ENCODE measurements at places on chromosomes 3 and 15.

DNA sequence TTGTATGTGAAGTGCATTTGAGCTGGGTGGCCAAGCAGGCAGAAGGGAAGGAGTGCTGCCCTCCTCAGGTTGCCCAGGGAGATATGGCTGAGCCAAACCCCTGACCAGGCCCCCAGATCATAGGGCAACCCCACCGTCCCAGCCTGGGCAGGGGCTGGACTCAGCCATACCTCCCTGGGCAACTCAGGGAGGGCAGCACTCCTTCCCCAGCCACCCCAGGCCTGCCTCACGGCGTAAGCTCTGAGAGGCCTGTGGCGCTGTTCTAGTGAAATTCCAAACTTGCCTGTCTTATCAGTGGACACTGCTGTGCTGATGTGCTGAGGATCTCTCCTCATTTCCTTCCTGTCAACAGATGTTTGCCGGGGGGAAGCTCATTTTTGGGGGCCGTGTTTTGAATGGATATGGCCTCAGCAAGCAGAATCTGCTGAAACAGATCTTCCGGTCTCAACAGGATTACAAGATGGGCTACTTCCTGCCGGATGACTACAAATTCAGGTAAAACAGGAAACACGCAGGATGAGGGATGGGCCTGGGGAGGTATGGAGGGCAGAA is 57.6 kb upstream of the FGD5 start:
- DNase-seq, result no peak

GRCh38 chr3:23574822-23575315 is 230.9 kb upstream of the UBE2E1 start:
- no peak for DNase-seq

DNA sequence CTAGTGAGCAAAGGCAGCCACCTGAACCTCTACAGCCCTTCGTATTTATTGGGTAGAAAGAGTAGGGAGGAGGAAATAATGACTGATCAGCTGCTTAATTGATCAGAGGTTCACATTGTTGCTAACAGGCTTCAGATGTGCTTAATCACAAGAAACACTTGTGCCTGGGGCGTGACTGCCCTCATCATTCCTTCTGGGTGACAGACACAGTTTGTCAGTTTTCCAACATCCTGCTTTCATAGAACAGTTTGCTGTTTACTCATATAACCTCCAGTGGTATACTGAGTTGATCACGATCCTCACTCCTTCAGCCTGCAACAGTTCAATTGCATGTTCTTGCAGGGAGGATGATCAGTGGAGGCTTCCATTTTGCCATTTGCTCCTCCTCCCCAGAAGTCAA is 13.6 kb upstream of the CASR start:
- DNase-seq, result no peak

DNA sequence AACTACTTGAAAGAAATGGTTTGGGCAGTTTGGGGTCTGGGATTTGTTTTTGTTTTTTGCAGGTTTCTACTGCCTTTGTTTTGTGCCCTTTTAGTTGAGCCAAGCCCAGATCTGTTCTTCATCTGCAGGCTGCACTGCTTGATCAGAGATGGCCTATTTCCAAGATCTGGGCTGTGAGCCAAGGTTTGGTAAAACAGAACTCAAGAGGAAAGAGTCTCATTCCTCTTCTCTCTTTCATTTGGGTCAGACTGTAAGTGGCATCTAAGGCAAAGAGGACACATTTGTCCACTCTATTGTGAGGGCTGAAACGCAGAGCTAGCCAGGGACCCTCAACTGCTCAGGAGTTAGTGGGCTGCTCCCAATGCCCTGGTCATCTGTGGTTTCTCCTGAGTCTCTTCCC is 104.4 kb upstream of the UBE3A start:
- no peak for DNase-seq

DNA sequence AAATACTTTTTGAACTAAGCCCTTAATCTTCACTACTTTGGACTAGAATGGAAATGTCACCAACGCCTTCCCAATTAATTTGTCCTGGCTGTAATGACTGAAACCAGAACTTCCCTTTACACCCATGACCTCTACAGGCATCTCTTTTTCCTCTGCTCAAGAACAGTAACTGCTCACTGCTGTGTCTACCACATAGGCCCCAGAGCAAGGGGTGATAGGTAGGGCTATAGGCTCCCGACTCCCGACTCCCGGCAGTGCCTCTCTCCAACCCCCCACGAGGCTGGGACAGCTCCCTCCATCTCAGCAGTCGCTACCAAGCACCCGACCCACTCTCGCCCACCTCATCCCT is 384 bp upstream of the LEKR1 start:
- DNase-seq, result no peak

- DNase-seq, result no peak
Measured at GRCh38 chr3:21585216-21585740, 165.7 kb downstream of the ZNF385D start.

DNA sequence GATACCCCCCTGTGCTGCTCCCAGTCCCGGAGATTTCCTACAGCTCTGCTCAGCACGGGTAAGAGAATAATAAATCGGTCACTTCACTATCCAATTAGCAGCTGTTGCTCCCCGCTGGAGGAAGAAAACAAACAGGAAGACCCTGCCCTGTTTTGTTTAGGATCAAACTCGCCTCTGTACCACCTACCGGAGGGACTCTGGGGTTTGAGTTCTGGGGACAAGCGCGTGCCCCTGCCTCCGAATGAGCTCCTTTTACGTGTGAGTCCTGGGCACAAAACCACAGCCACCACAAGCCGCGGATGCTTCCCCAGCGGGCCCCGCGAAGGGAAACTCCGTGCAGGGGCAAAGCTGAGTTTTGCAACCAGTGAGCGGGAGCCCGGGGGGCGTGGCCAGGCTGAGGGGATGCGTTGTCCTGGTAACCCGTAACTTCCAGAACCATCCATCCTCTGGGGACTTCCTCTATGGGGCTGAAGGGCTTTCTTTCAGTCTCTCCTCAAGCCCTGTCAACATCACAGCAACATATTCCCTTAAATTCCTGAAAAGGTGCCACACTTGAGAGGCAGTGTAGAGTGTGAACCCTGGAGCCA is 315.7 kb upstream of the PROK2 start:
- peak; percentile 29 for DNase-seq

GRCh38 chr15:75420698-75421097 is 30.8 kb downstream of the SIN3A start:
- no peak for DNase-seq

DNA sequence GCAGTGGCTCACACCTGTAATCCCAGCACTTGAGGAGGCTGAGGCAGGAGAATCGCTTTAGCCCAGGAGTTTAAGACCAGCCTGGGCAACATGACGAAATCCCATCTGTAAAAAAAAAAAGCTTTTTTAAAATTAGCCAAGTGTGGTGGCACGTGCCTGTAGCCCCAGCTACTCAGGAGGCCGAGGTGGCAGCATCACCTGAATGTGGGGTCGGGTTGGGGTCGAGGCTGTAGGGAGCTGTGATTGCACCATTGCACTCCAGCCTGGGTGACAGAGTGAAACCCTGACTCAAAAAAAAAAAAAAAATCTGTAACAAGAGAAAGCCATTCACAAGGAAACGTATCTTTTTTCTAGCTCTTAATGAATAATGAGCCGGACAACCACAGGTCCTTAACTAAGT is 74.7 kb upstream of the DLG1 start:
- DNase-seq, result no peak

GRCh38 chr15:58381697-58382096 is 50.1 kb upstream of the LIPC start:
- no peak for DNase-seq

DNA sequence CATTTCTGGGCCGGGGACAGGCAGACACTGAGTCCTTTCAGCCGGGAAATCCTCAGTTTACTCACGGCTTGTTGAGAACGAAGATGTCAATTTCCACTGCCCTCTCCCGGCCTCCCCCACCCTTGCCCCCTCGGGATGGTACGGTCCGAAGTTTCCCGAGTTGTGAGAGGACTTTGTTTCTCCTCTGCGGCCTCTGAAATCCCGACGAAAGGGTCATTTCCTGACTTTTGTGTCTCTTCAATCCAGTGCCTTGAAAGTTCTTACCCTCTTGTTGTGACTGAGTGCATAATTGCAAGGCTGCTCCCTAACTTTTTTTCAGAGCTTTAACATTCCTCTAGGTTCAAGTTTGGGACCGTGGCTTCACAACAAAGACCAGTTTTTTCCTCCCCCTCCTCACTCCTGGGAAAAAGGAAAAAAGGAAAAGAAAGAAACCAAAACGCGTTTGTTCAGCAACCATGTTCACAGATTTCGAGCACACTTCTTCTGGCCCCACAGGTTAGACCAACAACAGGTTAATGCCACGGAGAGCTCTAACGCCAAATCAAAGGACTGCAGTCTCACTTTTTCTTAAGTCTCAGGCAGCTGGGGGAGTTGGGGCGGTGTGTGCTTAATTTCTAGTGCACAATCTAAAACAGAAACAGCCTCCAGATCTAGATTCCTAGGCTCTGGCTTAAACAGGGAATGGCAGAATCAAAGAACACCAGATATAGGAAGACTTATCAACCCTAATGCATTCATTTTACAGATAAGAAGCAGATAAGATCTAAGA is 138.9 kb downstream of the TMCO5A start:
- no peak for DNase-seq

GRCh38 chr3:186821429-186822387 is 15.4 kb upstream of the RFC4 start:
- no peak for DNase-seq

DNA sequence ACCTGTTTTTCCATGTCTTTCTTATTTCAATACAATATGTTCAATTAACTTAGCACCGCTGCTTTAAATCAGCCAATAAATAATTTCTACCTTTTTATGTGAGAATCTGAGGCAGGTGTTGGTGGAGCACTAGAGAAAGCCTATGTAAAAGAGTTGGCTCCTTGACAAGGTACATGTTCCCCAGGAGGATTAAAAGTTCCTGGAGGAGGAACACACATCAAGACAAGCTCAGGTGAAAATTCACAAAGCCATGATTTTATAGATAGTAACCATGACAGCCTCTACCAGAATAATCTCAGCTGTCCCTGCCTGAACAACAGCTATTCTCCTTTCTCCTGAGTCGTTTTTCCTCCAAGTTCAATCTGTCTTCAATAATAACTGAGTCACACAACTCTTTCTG is 3.4 kb upstream of the ZBED2 start:
- no peak for DNase-seq

- DNase-seq, result no peak
Measured at GRCh38 chr15:84839714-84840113, 22.6 kb downstream of the ALPK3 start.

- no peak for DNase-seq
Measured at GRCh38 chr3:56404884-56405283, 63.4 kb downstream of the ERC2 start.

DNA sequence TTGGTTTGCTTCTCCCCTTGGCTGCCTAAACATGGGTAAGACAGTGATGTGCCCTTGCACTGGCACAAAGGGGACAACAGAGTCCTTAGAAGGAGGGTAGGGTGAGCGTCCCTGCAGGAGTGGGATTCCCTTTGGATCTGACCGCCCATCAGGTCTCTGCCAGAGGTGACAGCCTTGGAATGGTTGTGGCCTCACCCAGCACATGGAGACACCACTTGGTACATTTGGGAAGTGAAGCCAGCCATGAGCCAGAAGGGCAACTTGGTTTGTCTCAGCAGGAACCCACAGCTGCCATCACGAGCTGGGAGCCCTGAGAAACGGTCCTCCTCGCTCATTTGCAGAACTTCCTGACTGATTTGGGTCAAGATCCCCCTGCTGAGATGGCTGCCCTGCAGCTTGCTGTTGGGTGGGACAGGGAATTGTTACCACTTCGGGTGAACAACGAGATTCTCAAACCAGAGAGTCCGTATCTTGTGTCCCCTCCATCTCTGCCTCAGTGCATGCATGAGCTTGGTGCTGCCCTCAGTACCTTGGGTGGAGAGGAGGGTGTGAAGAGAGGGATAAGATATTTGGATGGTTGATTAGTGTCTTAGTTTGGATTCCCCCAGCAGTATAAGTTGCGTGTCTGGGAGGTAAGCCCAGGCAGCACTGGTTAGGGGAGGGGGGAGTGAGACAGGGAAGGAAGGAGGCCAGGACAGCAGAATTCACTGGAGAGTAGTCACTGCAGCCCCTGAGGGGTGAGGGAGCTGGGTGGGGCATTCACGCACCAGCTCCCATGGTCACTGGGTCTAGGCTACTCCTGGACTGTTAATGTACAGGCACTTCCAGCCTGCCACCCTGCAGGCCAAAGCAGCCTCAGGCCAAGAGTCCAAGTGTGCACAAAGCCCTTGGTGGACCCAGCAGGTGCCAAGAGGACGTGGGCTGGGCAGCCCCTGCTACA is 168.8 kb upstream of the TOPAZ1 start:
- DNase-seq, result no peak

DNA sequence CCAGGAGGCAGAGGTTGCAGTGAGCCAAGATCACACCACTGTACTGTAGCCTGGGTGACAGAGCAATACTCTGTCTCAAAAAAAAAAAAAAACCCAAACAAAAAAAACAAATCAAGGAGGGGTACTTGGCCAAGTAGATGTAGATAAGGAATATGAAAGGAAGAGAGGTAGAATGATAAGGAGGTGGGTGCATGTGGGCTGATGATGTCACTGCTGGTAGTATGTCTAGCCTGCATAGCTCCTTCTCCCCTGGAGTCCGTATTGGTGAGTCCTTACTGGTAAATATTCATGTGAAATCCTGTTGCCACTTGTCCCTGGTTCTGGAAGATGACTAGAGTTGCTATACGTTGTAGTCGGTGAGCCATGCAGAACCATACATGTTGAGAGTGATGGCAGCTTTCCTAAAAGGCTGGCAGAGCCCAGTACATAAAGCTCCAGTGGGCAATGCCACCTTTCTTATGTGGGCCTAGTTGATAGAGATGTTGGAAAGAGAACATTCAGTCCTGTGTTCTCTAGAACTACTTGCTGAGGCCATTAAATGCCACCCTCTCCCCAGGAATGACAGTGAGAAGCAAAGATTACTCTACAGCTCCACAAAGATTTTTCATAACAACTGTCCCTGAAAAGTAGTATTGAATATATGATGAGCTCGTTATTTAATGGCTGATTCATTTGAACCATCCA is 11.0 kb downstream of the KAT2B start:
- no peak for DNase-seq

DNA sequence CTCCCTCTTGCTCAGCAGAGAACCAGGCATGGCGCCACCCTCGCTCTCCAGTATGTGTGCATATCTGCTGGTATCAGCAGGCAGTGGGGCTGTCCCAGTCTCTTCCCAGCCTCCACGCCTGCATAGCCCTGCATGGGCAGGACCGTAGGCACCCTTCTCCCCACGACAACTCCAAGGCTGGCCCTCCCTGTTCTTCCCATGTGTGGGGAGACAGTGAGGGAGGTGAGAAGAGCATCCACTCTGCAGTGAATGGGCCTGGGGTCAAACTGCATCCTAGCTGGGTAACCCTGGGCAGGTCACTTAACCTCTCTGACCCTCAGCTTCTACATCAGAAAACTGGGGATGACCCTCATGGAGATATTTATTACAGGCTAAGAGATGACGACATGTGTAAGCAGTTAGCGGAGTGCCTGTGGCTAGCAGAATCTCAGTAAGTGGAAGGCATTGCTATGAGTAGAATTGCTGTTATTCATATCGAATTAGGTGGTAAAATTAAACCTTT is 13.3 kb upstream of the SSUH2 start:
- no peak for DNase-seq

GRCh38 chr15:98439523-98439942 is 208.8 kb upstream of the IGF1R start:
- no peak for DNase-seq
